Stimulated activated CD4-positive, alpha-beta T cell treated with anti-CD3 and anti-CD28 coated beads, TNF-alpha, amount 100 ng/mL, for 4 hours (primary cell): ENCODE measurements at places on chromosomes 11 and 22.

- no peak for DNase-seq
Measured at GRCh38 chr11:16794047-16794818, 55.8 kb downstream of the C11orf58 start.

DNA sequence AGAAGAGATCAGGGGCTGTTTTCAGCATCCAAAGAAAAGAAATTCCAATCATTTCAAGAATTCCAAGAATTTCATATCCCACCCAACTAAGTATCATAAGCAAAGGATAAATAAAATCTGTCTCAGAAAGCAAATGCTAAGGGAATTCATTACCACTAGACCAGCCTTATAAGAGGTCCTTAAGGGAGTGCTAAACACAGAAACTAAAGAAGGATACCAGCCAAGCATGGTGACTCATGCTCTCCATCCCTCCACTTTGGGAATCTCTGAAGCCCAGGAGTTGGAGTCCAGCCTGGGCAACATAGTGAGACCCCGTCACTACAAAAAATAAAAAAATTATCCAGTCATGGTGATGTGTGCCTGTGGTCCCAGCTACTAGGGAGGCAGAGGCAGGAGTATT lies 17.8 kb downstream of the FADD start:
- no peak for DNase-seq

DNA sequence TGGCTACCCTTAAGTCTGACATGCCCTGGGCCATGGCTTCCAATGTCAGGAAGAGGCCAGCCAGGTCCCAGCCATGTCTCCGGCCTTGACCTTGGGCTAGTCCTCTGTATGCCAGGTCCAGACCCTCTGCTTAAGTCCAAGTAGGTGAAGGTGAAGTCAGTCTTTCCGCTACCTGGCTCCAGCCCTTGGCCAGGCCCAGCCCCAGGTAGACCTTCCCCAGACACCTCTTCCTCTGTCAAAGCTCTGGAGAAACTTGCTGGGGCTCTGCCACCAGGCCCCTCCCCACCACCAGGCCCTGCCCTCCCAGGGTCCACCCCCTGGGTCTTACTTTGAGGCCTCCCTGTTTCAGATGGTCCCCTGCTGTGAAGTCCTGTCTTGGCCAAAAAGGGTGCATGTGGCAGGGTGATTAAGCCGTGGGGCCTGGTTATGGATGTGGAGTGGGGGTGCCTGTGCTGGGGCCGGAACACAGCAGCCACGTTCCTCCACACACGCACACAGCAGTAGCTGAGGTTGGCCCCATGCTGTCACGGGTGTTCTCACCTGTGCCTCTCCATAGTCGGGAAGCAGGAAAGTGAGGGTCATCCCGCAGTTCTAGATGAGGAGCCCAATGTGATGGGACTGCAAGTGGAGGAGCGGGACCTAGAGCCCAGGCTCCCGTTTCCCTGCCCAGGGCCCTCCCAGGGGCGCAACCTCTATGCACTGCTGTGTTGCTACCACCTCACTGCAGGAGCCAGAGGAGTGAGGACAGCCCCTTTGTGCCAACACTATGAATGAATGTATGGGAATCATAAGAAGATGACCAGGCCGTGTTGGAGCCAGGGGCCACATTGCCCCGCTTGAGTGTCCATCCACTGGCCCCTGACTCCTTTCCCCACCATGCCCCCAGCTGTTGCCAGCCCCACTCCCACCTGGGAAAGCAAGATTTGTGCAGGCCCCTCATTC lies 72.2 kb downstream of the LINC01488 start:
- no peak for DNase-seq

GRCh38 chr11:126680131-126680530 lies 320.4 kb downstream of the KIRREL3 start:
- no peak for DNase-seq

GRCh38 chr11:33179348-33179803 lies 18.1 kb upstream of the CSTF3 start:
- DNase-seq: no peak

GRCh38 chr22:35921777-35922176 lies 106.8 kb downstream of the RBFOX2 start:
- DNase-seq: peak; percentile 17

DNA sequence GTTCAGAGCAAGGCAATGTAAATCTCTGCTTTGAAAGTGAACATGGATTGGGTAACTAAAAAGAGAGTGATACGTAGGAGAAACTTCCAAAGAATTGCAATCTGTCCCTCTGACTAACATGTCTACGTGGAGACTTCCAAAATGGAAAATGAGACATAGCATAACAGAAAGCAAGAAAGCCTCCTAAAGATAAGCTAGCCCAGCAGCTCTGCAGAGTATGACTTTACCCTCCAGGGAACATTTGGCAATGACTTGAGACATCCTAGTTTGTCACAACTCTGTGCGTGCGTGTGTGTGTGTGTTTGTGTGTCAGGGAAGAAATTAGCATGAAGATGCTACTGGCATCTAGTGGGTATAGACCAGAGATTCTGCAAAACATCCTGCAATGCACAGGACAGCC lies 817.4 kb downstream of the NTM start:
- DNase-seq: no peak

- no peak for DNase-seq
Measured at GRCh38 chr11:1388763-1389102, 1.0 kb upstream of the BRSK2 start.

GRCh38 chr11:105611572-105612441 lies 1.9 kb downstream of the GRIA4 start:
- no peak for DNase-seq

- DNase-seq: peak; percentile 23
Measured at GRCh38 chr11:2194877-2195755, 23.5 kb upstream of the TH start.

DNA sequence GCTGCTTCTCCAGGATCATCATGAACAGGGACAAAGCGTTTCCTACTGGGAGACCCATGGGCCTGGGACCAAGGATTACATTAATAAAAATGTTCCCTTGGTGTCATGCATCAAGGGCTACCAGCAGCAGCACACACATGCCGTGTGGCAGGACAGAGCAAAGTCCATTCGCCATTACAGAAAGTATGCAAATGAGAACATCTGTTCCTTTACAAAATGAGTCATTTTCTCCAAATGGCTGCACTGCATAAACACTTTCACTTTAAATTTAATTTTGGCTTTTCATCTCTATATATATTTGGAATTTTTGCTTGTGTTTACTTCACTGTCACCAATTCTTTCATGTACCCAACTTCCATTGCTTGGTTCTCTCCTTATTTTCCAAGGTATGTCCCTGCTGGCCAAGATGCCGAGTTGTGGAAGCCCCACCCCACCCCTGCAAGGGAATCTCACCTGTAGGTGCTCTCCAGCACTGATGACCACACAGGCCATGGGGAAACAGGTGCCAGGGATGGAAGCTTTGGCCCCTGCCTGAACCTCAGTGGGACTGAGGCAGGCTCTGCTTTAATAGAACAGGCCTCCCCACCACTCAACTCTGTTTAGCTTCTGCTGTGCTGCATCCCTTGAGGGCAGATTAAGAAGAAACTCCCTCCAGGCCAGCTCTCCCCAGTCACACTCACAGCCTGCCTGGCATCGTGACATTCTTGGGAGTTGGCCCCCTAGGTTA lies 15.6 kb upstream of the GNAZ start:
- DNase-seq: no peak

GRCh38 chr11:93000511-93001476 lies 31.3 kb downstream of the MTNR1B start:
- DNase-seq: no peak

DNA sequence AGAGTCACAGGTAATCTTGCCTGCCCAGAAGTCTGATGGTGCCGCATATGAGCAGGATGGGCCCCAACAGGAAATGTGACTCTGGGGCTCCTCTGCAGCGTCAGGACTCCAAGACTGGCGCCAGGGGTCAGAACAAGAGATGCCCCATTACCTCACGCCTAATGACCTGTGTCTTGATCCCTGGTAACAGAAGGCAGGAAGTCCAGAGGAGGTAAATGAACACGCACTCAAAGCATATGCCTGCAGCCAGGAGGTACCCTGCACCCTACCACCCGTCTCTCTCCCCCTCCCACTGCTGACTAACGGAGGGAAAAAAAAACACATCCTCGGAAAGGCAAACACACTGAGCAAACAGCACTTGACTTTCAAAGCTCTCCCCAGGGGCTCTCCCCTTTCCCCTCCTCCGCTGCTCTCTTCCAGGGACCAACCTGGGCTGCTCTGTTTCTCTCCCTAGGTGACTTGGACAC lies 37.3 kb downstream of the ABCC8 start:
- no peak for DNase-seq

DNA sequence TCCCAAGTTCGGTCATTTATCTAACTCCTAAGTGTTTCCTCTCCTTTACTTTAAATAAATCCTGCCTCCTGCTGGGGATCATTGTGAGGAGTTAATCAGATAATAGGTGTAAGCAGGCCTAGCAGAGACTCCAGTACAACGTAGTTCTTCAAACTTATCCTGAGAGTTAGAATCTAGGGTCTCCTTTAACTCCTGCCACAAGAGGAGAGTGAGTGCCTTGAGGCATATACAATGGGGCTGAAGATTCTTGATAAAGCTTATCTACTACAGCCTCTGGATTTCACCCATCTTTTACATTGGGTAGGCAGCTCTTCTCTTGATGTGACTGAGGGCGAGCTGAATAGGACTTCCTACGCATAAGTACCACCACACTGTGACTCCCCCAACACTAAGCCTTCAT lies 3.1 kb upstream of the GALNT18 start:
- DNase-seq: no peak

DNA sequence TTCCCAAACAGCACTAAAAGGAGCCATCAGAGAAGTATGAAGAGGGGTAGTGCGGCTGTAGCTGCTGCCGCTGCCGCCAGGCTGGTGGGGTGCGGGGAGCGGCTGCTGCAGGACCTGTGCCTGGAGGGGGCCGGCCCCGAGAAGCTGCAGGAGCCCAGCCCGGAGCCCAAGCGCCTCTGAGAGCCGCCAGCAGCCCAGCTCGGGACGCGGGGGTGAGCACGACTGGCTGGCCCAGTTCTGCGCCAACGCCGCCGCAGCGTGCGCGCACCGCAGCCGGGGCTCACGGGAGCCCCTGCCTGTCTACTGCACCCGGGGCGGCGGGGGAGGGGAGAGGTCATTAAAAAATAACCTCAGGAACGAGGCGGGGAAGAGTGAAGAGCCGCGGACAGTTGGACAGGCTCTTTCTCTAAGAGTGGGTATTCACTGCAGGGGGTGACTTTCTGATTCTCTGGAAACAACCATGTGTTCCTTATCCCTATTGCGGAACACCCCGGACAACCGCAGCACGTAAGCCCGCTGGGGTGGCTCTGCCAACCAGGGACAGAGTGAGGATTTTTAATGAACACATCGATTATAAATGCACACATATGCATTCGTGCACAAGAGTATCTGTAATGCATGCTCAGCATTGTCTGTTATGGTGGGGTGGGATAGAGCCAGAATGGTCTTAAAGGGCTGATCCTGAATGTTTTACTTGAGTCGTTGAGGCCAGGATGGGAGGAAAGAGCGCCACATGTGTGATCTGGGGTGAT lies 453 bp downstream of the GAS2 start:
- DNase-seq: no peak

GRCh38 chr11:8301622-8302021 lies 37.9 kb upstream of the LMO1 start:
- no peak for DNase-seq

DNA sequence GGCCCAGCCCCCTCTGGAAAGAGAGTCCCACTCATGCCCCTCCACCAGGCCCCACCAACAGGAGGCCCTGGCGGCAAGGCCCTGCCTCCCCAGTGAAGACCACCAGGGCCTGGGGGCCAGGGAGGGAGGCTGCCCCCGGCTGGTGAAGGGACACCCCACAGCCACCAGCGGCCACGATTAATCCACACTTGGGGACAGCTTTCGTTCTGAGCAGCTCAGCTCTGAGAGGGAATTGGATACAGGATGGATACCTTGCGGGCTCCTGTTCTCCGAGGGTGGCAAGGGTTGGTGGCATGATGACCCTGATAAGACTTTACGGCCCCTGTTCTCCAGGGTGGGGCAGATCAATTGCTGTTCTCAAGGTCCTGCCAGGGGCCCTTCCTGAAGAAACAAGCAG lies 6.9 kb upstream of the NLRP6 start:
- no peak for DNase-seq

DNA sequence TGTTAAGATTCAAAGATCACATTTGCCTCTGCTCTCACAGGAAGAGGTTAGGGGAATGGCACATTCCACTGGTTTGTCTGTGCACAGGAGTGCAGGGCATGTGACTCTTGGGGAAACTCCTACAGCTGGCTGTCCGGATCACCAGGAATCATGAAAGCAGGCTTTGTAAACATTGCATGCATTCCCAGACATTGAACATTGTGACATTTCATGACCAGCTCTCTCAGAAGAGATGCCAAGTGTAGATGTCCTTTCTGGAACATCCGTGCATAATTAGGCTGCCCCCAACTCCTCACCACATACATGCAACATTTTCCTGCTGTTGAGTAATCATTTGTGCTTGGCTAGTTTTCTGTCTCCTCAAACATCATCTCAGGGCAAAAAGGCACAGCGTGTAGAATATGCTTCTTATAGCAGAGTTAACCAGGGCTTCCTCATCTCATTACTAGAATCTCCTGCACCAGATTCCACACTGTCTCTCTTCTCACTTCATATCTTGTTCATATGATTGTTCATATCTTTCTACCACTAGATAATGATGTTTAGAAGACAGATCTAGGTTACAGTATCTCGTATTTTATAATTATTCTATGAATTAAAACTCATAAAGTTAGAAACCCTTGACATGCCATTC lies 694.7 kb downstream of the NTM start:
- no peak for DNase-seq

DNA sequence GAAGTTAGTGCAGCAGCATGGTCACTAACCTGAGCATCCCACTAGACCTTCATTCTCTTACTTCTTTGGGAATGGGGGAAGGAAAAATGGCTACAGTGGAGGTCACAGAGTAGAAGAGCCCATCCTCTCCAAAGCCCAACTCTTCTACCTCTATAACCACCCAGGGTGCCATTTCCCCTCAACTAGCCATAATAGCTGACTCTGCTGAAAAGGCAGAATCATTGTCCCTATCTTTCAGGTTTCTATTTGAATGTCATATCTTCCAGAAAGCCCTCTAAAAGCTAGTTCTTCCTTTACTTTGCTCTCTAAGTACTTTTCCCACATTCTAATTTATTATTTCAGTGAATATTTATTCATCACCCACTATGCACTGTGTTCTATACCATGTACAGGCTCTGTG lies 421.6 kb downstream of the TENM4 start:
- DNase-seq: no peak

DNA sequence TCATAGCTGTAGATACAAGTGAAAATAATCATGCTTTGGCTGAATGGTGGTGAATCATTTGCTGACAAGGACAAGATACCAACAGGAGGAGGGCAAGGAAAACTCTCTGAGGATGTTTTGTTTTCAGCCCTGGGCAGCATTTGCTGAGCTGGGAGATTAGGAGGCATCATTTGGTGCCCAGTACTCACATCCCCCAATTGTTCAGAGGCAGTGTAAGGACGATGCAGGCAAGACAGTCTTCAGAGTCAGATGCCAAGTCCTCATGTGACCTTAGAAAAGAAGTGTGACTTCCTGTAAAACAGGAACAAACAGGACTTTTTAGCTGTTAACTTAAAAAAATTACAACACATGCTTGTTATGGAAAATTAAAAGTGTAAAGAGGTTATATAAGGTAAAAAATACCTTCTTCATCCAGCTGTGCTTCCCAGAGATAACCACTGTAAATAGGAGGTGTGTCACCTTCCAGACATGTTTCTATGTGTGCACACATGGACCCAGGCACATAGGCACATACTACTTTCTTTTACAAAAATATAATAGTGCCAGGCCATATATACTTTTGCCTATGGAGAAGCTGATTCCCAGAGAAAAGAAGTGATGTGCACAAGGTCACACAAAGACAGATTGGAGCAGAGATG lies 18.0 kb downstream of the CNTF start:
- no peak for DNase-seq
